ENCODE measurements at places on chromosomes 13 and 19.

GRCh38 chr13:60288569-60288968 is 108.5 kb upstream of the TDRD3 start:
- DNase-seq = no peak

- no peak for DNase-seq
Measured at GRCh38 chr19:40466219-40466984, 399 bp upstream of the SPTBN4 start.

- DNase-seq = no peak
Measured at GRCh38 chr19:39160889-39161672, 35.5 kb downstream of the PAK4 start.

- DNase-seq = no peak
Measured at GRCh38 chr19:489418-490196, 6.7 kb upstream of the MADCAM1 start.

DNA sequence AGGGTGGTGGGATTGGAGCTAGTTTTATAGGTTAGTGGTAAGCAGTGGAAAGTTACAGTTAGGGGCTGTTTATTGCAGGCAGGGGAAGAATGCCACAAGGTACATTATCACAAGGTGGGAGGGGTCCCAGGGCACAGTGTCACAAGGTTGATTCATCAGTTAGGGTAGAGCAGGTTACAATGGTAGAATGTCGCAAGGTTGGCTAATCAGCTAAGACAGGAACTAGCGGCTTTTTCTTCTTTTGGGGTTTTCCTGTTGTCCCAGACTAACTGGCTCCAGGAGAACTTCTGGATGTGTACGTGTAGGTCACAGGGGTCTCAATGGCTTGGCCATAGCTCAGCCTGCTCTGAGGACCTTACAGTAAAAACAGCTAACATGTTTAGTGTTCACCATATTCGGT is 1221.1 kb downstream of the SLITRK1 start:
- no peak for DNase-seq

DNA sequence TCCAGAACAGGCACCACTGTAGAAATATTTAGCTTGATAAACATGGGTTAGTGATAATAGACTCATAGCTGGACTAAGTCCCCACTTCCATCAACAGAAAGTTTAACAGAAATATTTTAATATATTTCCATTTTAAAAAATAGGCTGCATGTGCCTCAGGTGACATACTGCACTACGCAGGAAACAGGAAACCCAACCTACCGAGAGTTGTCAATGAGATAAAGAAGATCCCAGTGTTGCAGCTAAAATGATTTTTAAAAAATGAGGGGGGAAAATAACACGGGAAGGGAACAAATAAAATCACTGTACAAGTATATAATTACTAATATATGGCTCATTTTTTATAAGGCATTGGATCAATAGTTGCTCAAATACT is 154.8 kb downstream of the TBC1D4 start:
- no peak for DNase-seq

DNA sequence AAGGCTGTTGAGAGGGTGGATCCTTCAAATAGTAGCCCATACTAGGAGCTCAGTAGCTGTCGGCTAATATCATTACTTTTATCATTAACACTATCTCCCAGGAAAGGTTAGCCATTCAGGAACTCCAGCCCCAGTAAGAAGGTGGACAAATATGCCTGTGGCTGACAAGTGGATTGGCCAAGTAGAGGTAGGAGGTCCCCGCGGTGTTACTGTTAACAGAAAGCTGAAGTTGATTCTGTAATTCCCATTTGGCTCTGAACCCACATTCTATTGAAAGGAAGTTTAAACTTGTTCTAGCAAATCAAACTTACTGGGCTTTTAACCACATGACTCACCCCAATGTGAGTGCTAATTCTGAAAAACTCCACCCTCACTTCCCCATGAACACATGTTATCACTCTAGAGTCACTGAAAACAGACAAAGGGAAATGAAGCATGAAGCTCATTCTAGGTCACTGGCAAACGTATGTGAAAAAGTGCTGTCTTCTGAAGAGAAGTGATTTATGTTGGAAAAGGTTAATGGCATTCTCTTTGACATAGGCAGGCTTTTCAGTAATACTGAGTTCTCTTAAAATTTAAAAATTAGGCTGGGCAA is 273.5 kb downstream of the FGF14 start:
- peak; percentile 9 for DNase-seq

All from BJ (cell line).